ENCODE measurements at places on chromosomes 7 and 10.
A peak's percentile ranks its signal among the peaks of the same experiment; 100 is the strongest.

GRCh38 chr10:1465418-1465911 is 271.9 kb downstream of the ADARB2 start:
- no peak for DNase-seq

DNA sequence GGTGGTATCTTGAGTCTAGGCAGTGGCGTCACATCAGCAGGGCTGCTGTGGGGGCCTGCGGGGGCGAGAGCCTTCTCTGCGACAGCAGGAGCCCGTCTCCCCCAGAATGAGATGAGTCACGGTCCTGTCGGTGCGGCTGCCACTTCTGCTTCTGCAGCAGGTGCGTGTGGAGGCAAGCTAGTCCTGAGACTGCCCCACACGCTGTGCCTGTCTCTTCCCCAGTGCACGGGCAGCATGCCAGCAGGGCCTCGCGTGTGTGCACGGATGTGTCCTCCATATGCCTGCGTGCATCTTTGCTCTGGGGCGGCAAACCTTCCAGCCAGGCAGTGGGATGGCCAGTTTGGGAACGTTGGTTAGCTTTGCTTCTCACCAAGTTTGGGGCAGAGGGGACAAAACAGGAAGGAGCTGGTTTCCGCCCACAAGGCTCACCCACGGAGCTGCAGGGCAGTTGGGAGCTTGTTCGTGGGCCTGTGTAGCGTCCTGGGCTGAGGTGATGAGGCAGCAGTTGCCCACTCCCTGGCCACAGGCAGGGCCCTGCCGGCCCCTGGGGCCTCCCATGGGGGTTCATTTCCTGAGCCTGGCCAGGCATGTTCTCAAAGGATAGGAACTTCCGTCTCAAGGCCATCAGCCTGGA is 60.8 kb upstream of the PPIF start:
- no peak for DNase-seq

- DNase-seq: no peak
Measured at GRCh38 chr7:12851142-12851541, 163.7 kb downstream of the ARL4A start.

DNA sequence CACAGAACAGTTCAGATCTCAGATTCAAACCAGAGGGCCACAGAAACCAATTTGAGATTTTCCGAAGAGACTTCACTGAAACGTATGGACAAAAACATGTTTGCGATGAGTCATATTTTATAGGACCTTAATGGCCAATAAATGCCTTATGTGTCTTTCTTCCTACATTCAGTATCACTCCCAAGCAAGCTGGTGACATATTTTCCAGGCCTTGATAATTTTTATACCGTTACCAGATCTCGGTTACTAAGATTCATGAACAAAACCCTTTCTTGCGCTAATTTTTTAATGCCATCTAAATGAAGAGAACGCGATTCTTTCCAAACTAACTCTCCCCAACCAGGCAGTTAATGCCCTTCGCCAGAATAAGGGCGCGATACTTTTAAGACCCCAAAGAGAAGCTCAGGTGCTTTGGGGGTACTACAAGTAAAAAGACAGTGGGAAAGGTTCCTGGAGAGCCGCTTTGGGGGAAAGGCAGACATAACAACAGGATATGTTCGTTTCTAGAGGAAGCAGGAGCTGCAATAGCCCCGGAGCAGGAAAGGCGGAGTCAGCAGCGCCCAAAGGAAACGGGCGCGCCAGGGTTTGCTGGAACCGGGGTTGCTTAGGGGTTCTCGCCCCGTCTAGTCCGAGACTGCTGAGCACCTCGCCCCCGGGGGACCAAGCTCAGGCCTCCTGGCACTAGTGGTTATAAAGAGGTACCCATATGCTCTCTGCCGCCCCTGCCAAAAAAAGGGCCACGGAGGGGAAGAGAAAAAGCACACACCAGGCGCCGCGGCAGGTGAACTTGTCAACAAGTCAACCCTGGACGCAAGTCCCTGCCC is 884 bp downstream of the ICA1 start:
- peak; percentile 46 for DNase-seq

DNA sequence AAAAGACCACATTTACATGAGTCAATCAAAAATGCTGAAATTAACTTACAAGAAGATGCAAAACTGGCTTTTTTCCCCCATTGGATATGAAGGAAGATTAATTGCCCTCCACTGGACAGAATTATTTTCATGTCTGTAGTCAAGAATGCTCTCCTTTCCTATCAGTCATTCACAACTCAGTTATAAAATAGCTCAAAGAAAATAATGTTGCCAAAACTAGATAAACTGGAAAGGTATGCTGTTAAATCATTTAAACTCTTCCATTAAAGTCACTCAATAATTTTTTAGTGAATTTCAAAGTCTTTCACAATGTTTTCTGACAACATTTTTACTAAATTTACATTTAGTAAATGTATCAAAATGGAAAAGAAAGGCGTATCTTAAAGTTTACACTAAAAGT is 384.5 kb downstream of the HGF start:
- no peak for DNase-seq

DNA sequence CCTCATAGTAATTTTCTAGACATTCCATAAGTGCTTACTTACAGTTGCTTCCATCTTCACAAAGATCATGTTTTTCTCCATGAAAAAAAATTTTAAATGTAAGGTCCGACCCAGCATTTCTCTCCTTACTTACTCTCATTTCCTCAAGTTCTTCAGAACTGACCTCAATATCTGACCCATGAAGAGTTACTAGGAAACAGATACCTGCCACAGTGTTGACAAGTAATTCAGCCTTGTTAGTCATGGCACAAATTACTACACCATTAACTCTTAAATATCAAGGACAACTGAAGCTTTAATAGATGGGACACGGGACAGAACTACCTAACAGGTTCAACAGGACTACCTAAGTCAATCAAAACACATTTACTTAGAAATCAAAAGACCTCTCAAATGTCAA is 316.2 kb downstream of the POM121L12 start:
- DNase-seq: no peak

DNA sequence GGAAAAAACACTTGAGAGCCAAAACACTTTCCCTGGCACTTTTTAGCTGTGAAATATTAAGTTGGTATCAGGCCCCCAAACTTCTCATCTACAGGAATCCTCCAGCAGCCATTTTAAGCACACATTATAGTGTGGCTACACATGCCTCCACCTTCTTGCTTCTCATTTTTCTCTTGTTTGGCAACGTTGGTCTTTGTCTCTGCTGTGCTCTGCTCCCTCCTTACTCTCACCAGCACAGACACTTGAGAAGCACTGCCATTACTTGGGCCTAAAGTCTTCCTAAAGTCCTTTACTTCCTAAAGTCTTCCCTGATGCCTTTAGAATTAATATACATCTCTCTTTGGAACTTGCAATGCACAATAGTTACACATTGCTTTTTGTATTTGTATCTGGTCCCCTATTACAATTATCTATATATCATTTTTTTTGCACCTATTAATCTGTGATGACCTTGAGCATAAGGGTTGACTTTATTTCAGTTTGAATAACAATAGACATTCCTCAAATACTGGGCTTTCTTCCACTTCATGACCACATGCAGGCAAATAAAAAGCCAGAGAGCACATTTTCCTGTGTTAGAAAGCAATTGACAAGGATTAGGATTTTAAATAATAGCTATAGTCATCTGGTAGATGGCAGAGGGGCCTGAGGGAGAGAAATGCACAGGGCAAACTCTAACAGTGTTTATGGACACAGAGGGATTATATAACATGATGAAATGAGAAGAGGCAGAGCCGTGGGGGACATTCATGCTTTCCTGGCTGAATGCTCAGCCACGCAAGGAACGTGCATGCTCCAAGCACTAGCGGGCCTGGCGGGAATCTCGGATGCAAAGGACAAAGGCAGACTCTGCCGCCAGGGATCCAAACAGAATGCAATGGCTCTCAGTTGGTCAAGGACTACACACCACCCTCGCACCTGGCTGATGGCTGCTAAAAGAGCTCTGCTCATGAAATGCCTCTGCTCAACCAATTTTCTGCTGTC is 99.3 kb downstream of the CDC14C start:
- DNase-seq: no peak

DNA sequence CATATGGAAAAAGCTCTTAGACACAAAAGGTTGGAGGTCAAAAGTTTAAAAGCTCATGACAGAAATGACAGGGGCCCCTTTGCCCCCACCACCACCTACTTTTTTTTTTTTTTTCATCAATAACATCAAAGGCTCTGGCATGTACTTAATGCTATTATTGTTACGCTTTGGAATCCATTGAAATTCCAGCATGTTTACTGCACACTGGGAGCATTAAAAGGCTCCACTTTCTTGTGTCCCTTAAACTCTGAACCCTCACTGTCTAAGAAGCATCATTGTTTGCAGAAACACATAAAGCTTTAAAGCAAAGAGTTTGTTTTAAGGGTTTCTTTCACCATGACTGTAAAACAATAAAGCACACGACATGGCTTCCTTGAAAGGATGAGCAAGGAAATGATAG is 149.4 kb downstream of the GLI3 start:
- no peak for DNase-seq

DNA sequence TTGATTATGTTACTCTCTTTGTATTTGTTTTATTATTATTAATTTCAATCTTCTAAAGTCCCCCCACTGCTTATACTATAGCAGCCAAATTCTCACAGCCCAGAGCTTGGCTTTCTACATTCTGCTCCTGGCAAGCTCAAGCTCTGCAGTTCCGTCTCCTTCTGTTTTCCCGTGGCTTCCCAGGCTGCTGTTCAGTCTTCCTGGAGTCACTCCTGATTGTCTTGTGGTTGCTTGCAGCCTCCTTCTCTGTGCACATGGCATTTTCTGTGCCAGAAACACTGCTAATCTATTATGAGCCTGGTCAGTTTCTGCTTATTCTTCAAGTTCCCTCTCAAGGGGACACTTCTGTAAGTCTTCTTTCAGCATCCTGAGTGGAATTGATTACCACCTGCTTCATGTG is 533.7 kb upstream of the IGFBP3 start:
- no peak for DNase-seq

Data from OCI-M1 (cell line).